ENCODE measurements at places on chromosomes 2 and 18.

- no peak for DNase-seq
Measured at GRCh38 chr2:219186754-219187456, 8.8 kb downstream of the RETREG2 start.

DNA sequence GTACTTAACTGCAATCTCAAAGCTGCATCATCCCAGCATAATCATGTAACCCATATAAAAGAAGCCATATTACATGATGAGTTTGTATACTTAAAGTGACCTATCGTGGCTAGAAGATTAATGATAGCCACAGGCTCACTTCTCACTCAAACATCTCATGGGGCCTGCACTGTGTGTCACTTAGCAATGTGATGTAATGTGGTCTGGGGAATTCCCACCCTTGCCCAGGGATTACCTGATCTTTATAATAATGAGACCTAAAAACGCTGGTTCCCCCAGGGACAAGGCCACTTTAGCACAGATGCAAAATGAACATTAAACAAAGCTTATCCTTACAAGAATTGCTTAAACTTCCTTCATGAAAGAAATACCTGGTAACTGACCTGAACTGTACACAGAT lies 427.1 kb upstream of the CNTNAP5 start:
- DNase-seq: no peak

DNA sequence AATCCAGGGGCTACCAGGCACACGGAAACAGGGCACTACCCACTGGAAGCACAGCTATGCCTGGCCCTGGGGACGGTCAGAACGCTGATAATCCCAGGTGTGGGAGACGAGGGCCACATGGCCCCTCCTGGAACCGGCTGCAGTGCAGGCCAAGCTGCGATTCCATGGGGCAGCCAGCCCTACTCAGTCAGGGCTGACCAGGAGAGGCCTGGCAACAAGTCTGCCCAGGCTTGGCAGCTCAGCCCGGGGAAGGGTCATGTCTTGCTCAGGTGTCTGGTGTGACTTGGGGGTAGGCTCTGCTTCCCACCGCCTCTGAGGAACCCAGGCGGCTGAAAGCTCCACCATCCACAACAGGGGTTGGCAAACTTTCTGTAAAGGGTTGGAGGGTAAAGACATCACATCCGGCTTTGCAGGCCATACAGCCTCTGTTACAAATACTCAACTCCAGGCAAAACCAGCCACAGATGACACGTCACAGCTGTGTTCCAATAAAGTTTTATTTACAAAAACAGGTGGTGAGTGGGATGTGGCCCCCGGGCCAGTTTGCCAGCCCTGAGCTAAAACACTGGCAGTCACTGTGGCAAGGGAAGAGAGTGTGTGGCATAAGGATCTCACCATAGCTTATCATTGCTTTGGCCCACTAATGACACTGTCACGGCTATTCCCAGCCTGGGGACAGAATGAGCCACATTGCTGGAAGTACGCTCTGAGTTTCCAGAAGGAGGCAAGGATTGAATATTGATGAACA lies 85.2 kb downstream of the NDUFA10 start:
- DNase-seq: no peak

DNA sequence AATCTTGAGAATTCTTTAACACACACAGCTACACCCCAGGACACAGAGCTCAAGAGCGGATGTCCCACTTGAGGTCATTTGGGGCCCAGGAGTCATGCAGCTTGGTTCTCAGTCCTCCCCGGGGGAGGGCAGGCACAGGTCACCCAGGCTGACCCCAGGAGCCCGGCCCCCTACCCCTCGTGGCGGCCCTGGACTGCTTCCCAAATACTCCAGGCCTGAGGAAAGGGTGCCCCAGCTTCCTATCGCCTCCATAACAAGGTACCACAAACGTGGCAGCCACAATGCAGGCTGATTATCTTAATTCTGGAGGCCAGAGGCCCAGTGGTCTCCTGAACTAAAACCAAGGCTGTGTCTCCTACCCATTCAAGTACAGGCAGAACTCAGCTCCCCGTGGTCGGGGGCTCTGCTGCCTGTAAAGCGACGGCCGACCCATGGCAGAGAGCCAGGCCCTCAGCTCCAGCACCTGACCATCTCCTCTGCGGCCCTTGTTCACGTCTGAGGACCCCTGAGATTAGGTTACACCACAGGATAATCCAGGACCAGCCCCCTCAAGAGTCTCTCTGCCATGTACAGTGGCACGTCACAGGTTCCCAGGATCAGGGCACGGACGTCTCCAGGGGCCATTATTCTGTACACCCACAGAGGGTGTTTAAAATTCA lies 10.5 kb downstream of the SLC66A2 start:
- no peak for DNase-seq

Measured in stimulated activated CD4-positive, alpha-beta T cell treated with anti-CD3 and anti-CD28 coated beads, Interleukin-12 subunit alpha, Interleukin-12 subunit beta, amount 100 ng/mL, for 4 hours (primary cell).